Lung microvascular endothelial cell (primary cell): ENCODE measurements at places on chromosomes 3 and 15. TPM values are rescaled to one million over a fixed set of nuclear protein-coding genes. Genes with fewer than 3 reads are reported as not detected.

Gene AGBL1
- not detected in 2 replicates for total RNA-seq

Gene GOLGA8N
- total RNA-seq: 0.60 and 0.65 TPM in 2 replicates

Gene ZPLD1
- not detected in 2 replicates for total RNA-seq

Gene ALDH1A3
- 16.1 and 22.2 TPM in 2 replicates for total RNA-seq

Gene JMJD7
- total RNA-seq: 1.7 and 1.8 TPM in 2 replicates

Gene FAN1
- total RNA-seq: 4.8 and 9.5 TPM in 2 replicates

Gene MAP3K13
- total RNA-seq: 7.7 and 8.1 TPM in 2 replicates

Gene MUSTN1
- 0.20 TPM in 1 of 2 replicates, not detected in the other for total RNA-seq

Gene SRGAP3
- total RNA-seq: 0.44 and 8.3 TPM in 2 replicates

Gene CAMK2N2
- total RNA-seq: not detected in 2 replicates

Gene CDHR4
- total RNA-seq: not detected in 2 replicates

Gene MAGI1
- total RNA-seq: 36.6 and 76.4 TPM in 2 replicates

Gene SLCO2A1
- 2.4 and 7.9 TPM in 2 replicates for total RNA-seq

Gene PCOLCE2
- total RNA-seq: not detected in 2 replicates

Gene BFSP2
- total RNA-seq: not detected in 2 replicates

Gene PLA2G4D
- not detected in 2 replicates for total RNA-seq

Gene LYZL4
- not detected in 2 replicates for total RNA-seq

Gene FGD5
- 74.3 and 86.1 TPM in 2 replicates for total RNA-seq

Gene CHRNA3
- not detected in 2 replicates for total RNA-seq

Gene TWF2
- 74.6 and 102 TPM in 2 replicates for total RNA-seq

Gene LEKR1
- total RNA-seq: under 0.01 and 0.60 TPM in 2 replicates

Gene MORC1
- not detected in 2 replicates for total RNA-seq

Gene GABRB3
- 0.40 TPM in 1 of 2 replicates, not detected in the other for total RNA-seq

Gene GOLGA6L7
- not detected in 2 replicates for total RNA-seq

Gene ZBED2
- total RNA-seq: not detected in 2 replicates

Gene CMC1
- 3.1 and 5.4 TPM in 2 replicates for total RNA-seq

Gene NR1I2
- not detected in 2 replicates for total RNA-seq

Gene SLC25A36
- total RNA-seq: 22.2 and 29.8 TPM in 2 replicates

Gene GOLGA8Q
- under 0.01 and 0.22 TPM in 2 replicates for total RNA-seq

Gene GOLGA8S
- total RNA-seq: under 0.01 TPM in 1 of 2 replicates, not detected in the other

Gene CKMT1B
- not detected in 2 replicates for total RNA-seq

Gene GCNT3
- total RNA-seq: not detected in 2 replicates

Gene PRSS50
- not detected in 2 replicates for total RNA-seq
